ENCODE measurements at places on chromosomes 3 and 15. TPM values are rescaled to one million over a fixed set of nuclear protein-coding genes. Genes with fewer than 3 reads are reported as not detected.

The CCDC13 gene
- total RNA-seq: 0.24 TPM

DNA sequence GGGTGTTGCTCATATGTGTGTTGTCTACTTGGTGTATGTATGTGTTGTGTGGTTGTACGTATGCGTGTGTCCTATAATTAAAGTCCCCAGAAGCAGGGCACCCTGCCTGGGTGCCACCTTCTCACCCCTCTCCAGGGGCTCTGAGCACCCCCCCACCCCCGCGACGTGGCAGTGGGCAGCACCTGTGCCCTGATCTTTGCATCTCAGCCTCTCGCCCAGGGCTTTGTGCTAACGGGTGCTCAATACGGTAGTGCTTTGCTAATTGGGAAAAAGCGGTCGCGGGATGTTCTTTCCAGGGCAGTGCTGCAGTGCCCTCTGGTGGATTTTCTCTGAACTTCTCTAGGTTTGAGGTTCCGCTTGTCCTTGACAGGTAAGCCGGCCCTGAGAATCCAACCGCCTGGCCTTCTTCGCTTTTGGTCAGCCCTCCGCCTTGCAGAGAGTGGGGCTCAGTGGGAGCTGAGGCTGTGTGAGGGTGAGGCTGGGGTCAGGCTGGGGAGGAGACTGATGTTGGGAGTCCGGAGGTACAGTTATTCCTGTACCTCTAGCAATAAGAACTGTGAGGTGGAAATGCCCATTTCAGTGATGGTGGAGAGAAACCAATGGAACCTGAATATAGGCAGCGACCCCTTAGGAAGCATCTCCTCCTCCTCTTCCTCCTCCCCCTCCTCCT is 17.6 kb upstream of the EPHB3 start:
- ATAC-seq: peak; percentile 75

The NFKBIZ gene
- total RNA-seq: 123 TPM

DNA sequence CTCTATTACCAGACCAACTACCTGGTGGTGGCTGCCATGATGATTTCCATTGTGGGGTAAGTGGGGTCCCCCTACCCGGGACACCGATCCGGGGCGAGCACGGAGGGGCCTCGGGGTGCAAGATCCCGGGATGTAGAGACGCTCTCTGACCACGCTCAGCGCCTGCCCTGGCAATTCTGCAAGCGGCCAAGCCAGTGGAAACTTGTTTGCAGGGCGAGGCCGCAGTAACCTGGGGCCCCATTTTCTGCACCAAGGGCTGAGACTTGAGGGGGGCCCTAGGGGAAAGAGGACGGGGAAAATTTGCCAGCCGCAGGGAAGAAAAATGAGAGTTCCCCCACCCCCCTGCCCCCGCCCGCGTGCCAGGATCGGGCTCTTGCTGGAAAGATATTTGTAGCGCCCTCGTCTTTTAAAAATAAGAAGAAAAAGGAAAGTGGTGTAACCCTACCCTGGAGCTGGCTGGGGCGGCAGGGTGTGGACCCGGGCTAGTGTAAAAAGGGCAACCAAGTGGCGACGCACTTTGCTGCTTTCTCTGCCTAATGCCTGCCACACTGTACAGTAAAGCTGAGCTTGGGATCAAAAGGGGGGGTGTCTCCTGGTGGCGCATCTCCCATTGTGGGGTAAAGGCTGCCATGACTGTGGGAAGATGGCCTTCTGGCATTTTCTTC is 563 bp downstream of the ARL6IP5 start:
- ATAC-seq: no peak

DNA sequence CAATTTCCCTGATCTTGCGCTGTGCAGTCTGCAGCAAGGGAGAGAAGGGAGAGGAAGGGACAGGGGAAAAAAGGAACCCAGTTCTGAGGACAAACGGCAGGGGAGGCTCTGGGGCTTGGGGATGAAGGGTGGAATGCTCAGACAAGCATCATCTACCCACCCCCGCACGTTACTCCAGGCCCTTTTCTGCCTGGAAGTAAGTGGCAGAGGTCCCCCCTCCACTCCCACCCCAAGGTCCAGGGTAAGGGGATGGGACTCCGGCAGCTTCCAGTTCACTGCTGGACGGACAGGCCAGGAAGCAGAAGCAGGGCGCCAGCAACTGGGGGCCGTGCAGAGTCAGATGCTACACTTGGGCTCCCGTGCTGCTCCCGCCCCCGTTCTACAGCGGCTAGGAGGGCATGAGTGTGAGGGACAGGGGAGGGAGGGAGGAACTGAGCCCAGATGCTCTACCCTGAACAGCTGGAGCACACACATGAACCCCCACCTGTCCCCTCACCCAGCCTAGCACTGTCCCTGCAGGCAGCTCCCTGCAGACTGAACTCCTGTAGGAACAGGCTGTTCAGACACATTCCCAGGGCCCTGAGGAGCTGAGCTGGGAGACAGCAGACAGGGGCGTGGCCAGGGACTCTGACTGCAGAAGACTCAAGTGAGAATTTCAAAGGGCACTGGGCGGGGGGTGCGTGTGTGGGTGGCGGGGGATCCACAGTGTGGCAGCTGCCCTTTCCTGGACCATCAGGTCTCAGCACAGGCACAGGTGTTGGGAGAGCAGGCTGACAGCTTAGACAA is 59.7 kb downstream of the SENP2 start:
- no peak for ATAC-seq

The ANKUB1 gene
- not detected for total RNA-seq

DNA sequence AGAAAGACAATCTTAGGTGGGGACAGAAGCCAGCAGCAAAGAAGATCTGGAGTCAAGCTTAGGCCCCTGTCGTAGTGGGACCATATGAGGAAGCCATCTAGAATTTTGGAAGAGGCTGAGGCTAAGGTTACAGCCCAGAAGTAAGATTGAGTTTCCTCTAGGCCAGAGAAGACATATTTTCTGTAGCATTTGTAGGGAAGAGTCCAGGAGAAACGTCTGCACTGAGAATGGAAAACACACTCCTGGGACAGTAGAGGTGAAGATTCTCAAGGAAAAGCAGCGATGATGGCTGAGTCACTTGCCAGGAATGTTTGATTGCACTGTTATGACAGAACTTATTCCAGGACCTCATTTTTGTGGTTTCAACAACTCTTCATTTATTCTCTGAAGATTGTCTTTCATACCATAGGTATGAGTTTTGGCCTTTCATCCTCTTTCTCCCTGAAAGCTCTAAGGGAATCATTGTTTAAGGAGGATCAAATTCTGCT is 107.2 kb downstream of the GTPBP8 start:
- ATAC-seq: no peak

The CHL1 gene
- total RNA-seq: not detected

- peak; percentile 34 for ATAC-seq
Measured at GRCh38 chr3:179146911-179147513, 1.1 kb upstream of the PIK3CA start.

GRCh38 chr3:156732261-156732660 is 57.9 kb downstream of the TIPARP start:
- ATAC-seq: peak; percentile 8

Measured in activated T-helper 17 cell treated with anti-CD3 and anti-CD28 coated beads, Interleukin-2, amount 50 U/mL, for 72 hours (primary cell).